ENCODE measurements at places on chromosomes 1 and 21. TPM values are rescaled to one million over a fixed set of nuclear protein-coding genes. Genes with fewer than 3 reads are reported as not detected.
A peak's percentile ranks its signal among the peaks of the same experiment; 100 is the strongest.

Gene SLC25A34
- total RNA-seq, result 4.2 TPM

Gene RNU1-3
- 3,134 TPM for total RNA-seq

Gene NKAIN1
- total RNA-seq, result not detected

Gene SYPL2
- total RNA-seq, result 0.31 TPM

Gene KRTAP21-2
- total RNA-seq, result not detected

Gene CD84
- 10.8 TPM for total RNA-seq

Gene COL16A1
- total RNA-seq, result 63.0 TPM

Gene ZBTB17
- total RNA-seq, result 28.0 TPM

GRCh38 chr1:6601049-6601922, 1.4 kb downstream of the KLHL21 start:
- DNase-seq, result peak; percentile 90

- no peak for DNase-seq
Measured at GRCh38 chr21:16176570-16176969, 446.8 kb downstream of the USP25 start.

DNA sequence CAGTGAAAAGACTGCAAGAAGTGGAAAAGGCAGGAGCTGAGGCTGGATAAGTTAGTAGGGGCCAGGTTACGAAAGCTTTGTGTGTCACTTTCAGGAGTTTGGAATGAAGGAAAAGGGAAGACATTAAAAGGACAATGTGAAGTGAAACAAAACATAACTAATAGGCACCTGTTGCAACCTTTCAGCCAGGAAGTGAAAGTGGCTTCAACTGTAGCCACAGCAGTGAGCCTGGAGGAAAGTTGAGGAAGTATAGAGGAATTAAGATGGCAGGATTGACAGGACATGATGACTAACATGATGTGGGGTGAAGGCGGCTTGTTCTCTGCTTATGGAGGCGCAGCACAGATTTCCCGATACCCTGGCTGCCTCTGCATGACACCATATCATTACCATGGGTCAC, 68.9 kb downstream of the C4BPA start:
- no peak for DNase-seq

GRCh38 chr1:224497714-224498573, 63.3 kb upstream of the WDR26 start:
- DNase-seq, result no peak

- DNase-seq, result no peak
Measured at GRCh38 chr1:119294199-119294598, 74.4 kb upstream of the HAO2 start.

DNA sequence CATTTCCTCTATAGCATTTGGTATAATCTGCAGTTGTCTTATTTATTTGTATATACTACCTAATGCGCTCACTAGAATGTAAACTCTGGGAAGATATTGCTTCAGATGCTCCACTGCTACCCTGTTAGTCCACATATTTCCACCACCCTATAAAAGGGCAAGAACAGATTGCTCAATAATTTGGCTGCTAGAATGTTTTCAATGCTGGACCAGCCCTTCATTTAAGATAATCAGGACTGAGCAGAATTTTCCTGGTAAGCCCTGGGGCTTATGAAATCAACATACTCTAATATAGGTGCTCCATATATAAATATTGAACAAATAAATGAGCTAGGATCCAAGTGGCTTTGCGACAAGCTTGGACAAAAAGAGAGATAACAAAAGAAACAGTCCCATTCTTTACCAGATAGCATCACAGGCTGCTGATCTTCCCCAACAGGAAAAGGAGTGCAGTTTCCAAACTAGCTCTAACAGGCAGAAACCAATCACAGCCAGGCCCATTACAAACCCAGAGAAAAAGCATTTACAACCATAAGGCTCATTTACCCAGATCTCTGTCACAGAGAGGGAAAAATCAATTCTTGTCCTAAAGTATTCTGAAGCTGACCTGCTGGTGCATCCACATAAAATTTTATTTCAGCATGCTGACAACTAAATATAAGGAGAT, 8.3 kb downstream of the BCAR3 start:
- DNase-seq, result peak; percentile 33

DNA sequence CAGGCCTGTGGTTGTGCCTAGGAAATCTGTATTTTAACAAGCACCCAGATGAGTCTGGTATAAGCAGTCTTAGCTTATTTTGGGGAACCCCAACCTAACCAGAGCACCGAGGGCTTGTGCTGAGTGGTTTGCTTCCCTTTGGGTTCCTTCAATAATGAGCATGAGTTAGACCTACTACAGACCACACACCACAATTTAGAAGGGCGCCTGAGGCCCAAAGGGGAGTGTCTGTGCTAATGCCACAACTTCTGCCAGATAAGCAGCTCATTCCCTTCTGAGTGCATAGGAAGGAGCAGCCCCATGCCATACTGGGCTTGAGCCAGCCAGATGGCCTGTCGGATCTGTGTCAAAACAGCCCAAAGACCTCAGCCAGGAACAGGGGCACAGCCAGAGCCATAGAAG, 15.4 kb upstream of the LSS start:
- no peak for DNase-seq

- no peak for DNase-seq
Measured at GRCh38 chr1:64511044-64511443, 41.1 kb downstream of the CACHD1 start.

DNA sequence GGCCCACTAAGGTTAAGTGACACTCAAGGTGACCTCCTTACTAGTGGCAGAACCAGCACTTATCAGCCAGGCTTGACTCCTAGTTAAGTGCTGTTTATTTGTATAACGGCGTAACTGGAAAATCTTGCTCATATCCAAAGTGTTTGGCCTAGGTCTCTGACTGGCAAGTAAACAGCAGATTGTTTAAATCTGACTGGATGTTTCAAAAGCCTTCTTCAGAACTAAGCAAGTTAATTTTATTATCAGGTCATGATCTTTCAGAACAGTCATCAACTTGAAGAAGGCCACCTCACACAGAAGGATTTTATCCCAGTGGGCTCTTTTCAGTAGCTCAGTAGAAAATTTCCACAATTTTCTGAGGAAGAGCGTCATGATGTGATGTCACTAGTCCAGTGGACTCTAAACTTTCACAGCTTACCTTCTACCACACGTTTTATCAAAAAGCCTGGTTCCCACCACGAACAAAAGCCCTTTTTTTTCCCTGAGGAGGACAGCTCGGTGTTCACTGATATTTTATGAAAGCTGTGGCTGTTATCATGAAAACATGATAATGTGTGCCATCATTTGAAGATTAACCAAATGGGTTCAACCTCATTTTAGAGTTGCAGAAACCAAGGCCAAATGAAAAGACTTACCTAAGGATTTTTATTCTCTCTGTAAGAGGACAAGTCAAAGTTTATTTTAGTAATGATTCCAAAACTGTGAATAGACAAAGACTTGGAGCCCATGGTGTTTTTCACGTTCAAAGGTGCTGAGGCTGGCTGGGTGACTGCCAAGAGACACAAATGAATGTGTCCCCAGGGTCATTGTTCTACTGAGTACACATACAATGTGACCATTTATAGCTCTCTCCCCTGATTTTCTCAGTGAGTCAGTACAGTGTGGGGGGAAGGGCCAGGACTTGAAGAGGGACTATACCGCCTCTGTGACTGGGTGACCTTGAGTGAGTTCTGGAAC, 9.1 kb downstream of the SGIP1 start:
- no peak for DNase-seq

- no peak for DNase-seq
Measured at GRCh38 chr1:171922999-171923398, 81.7 kb downstream of the DNM3 start.

GRCh38 chr1:100440075-100440809, 87.9 kb downstream of the CDC14A start:
- peak; percentile 49 for DNase-seq

DNA sequence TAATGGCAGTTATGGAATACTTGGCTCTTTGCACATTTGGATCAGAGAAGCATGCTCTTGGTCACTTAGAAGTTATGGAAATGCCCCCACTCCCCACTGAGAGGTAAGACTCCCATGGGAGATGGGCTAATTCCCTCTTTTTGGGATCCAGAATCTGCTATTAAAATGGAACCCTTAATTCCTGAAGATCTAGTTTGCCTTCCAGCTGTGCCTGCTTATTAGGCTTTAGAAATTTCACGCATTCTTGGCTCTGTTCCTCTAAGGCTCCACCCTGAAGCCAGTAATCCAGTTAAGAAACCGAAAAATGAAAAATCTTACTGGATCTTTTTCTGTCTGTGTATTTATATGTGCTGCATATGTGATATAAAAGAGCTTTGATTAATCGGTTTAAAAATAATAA, 76.7 kb downstream of the USH2A start:
- DNase-seq, result no peak

- no peak for DNase-seq
Measured at GRCh38 chr1:227790868-227791267, 24.6 kb upstream of the PRSS38 start.

Measured in lung (tissue), 17 donors.